Suppressor macrophage treated with lipopolysaccharide for 4 hours (primary cell): ENCODE measurements at places on chromosomes 12 and 14.
A peak's percentile ranks its signal among the peaks of the same experiment; 100 is the strongest.

DNA sequence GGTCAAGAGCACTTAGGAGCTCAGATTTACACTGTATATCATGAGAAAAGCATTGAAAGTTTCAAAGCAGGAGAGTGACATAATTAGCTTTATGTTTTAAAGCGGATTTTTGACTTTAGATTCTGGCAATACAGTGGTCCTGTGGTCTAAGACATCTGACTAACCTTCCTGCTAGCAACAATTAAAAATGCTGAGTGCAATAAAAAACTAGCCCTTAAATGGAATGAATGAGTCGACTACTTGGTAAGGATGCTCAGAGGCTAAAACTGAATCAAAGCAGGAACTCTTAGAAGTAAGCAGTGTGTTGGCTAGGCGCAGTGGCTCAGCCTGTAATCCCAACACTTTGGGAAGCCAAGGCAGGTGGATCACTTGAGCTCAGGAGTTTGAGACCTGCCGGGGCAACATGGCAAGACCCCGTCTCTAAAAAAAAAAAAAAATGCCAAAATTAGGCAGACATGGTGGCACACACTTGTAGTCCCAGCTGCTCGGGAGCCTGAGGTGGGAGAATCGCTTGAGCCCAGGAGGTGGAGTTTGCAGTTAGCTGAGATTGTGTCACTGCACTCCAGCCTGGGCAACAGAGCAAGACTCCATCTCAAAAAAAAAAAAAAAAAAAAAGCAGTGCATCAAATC lies 18.9 kb downstream of the BICD1 start:
- no peak for DNase-seq

DNA sequence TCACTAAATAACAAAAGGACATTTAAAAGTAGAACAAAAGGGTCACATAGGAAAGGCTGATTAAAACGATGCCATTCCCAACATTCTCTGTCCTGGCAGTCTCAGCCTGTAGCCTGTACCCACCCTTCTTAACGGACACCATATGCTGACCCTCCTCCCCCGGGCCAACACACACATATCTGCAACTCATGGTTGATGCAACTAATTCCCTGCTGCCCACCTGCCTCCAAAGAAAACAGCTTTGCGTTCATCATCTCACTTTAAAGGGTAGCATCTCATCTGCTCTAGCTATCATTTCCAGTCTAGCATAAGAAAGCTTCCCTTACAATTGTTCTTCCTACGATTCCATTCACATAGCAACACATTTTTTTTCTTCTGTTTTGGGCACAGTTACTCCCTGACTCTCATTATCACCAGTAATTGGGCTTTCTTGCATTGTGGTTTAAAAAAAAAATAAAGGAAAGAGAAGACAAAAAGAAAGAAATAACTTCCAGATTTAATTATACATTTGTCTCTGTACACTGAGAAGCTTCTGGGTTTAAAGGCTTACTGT lies 92.9 kb downstream of the KCNC2 start:
- DNase-seq: no peak

DNA sequence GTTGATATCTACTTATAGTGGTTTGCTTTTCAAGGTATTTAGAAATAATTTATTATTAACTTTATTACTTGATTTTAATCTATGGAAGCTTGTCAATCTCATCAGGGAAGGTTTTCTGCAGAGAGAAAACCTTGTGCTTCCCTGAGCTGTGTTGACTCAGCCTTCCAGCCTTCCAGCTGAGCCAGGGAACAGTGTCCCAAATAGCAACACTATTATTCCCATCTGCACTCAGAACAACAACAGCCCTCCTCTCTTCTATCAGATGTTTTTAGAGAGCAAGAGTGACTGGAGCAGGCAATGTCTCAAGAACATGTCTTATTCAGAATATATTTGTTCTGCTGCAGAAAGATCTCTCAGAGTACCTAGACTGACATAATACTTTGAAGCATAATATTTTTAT lies 389.9 kb upstream of the GARIN6 start:
- DNase-seq: no peak

- DNase-seq: no peak
These were observed 32.0 kb upstream of the CCND2 start for GRCh38 chr12:4241592-4241991.

DNA sequence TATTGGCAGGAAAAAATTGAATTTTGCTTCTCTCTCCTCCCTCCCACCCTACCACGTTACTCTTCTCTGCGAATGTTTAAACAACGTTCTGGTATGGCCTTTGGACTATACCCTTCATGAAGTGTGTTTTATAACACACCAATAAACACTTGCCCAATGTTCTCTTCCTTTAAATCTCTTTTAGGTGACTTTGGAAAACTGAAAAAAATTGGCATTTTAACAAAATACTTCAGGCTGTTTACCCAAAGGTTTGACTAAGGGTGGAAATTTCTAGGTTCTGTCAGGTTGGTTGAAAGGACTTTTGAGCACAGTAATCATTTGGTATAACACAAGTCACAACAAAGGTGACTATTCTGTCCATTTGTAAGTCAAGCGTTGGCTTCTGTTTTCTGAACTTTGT lies 446.8 kb downstream of the AEBP2 start:
- DNase-seq: no peak

- no peak for DNase-seq
These were observed 34.0 kb downstream of the APAF1 start for GRCh38 chr12:98678946-98679610.

DNA sequence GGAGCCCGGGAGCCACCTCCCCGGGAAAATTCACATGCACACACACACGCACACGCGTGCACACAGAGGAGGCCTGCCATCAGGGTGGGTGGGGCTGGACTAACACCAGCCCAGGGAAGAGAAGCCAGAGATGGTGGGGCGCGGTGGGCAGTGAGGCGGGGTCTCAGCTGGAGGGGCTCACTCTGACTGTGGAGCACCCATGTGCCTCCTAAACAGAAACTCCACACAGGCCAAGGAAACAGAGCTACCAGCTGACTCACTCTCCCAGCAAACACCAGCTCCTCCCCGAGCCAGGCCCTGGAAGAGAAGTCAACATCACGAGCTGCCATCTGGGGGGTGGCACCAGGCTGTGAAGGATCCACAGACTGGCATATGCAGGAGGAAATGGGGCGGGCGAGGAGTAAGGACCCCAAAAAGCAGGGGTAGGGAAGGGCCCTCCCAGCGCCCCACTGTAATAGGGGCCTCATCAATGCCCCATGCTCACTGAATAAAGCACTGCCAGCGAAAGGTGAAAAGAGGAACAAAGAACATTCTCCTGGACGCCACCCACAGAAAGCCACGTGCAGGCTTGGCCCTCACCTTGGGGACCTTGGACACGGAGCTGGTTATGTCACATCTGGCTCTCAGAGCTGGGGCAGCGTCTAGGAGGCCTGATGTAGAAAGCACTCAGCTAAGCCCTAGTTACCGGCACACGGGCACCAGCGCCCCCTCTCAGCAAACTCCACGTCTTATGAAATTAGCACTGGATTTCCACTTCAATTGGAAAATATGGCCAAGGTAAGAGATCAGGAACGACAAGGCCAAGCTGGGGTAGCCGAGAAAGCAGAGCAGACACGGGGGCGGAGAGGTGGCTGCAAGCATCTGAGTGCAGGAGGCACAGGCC lies 8.4 kb upstream of the INF2 start:
- DNase-seq: peak; percentile 87

DNA sequence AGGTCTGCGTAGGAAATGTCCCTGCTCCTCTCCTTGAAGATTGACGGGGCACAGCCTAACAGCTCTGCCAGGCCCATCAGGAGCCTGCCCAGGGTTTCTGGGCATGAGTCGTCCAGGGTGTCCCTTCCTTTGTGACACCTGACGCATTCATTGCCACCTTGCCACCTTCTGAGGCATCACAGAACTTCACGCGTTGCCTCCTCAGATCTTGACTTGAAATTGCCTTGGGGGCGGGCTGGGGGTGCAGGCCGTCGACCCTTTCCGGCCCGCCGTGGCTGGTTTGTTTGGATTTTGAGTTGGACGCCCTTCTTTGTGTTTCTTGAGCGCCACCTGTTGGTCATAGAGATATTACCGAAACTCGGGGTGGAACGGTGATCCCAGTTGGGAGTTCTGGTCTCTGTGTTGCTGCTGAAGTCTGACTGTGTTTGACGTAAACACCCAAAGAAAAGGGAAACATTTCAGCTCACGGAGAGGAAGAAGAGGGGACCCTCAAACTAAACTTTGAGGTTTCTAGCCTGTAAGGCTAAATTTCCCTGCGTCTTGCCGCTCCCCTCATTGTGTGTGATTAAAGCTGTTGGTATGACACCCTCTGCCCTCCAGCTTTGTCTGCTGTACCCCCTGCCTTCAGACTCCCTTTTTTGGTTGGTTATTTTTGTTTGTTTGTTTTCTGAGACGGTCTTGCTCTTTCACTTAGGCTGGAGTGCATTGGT lies 44.6 kb downstream of the MLXIP start:
- DNase-seq: peak; percentile 83

- no peak for DNase-seq
These were observed 123.8 kb downstream of the KCNH5 start for GRCh38 chr14:62921466-62921865.

GRCh38 chr12:5442251-5443006 lies 10.5 kb downstream of the NTF3 start:
- peak; percentile 47 for DNase-seq

- DNase-seq: no peak
These were observed 227.9 kb downstream of the DACT1 start for GRCh38 chr14:58865514-58866281.
